Stimulated activated CD4-positive, alpha-beta T cell treated with anti-CD3 and anti-CD28 coated beads, Interleukin-1b, Interleukin-23, amount 100 ng/mL, for 4 hours (primary cell): ENCODE measurements at places on chromosomes 2 and 18.
A peak's percentile ranks its signal among the peaks of the same experiment; 100 is the strongest.

- DNase-seq = no peak
These were observed 3.2 kb upstream of the TTC39C start for GRCh38 chr18:24011123-24011917.

DNA sequence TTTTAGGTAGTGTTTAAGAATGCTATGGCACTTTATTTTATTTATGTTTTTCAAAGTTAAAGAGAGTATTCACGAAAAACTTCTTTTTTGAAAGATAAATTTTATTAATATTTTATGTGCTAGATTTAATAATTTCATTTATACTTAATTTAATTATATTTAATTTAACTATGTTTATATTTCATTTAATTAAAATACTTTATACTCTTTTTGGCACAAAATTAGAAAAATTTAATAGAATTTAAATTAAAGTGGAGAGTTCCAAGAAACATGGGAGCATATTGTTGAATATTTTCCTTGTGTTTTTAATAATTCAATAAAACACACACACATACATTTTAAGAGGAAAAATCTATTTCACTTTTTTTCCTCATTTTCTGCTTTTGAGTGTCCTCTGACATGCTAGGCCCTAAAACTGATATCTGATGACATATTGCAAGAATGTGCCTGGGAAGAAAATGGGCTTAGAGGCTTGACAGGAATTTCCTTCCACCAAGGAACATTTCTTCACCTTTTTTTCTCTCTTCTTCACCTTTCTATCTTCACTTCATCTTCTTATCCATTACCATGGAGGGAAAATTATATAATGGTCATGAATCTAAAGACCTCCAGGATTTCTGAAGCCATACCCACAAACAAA lies 15.4 kb downstream of the ARHGAP28 start:
- DNase-seq = no peak

GRCh38 chr2:164917296-164917903 lies 37.9 kb downstream of the SLC38A11 start:
- DNase-seq = no peak

DNA sequence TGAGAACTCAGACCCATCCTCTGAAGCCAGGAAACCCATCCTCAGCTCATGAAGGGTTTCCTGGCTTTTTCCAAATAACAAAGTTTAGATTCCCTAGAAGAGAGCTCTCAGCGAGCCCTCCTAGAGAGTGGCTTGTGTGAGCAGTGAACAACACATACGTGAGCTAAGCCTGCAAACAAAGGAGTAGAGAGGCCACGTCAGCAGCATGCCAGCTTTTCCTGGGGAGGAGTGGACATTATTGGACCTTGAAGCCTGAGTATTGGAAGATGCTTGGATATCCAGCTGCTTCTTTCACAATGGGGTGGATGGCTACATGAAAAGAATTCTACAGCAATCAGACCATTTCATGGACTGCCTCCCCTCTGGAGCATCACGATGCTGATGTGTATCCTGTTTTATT lies 21.1 kb downstream of the KIF5C start:
- no peak for DNase-seq

DNA sequence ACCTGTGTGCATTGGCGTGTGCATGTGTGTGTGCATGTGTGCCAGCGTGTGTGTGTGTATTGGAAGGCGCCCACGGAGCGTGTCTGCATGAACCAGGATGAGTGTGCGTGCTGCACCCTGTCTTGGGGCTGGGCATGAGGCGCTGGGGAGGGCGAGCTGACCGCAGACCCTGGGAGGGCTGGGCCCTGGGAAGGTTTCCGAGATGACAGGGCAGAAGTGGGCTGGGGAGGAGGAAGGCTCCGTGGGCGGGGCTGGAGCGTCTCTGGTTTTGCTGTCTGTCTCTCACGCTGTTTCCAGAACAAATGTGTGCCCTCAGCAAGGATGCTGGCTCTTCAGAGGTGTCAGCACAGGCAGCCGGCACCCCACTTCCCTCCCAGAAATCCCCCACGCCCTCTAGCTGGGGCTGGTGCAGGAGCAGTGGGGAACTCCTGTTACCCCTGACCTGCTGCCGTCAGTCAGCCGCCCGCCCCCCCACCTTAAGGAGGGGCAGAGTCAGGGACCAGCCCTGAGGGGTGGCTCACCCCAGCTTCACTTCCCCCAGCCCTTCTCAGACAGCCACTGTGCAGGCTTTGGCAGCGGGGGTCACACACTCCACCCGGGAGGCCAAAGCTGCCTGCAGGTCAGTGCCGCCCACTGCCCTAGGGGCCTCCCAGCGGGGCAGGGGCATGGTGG lies at the start of gene GPR35:
TSS of gene GPR35 (plus strand) at position 531 of the 672 bp plus-strand sequence. CDS start 4,473 bp downstream, outside the sequence.
- peak; percentile 53 for DNase-seq

GRCh38 chr2:67896476-67896875 lies 166.3 kb downstream of the C1D start:
- no peak for DNase-seq

GRCh38 chr2:6787376-6787775 lies 78.3 kb downstream of the CMPK2 start:
- no peak for DNase-seq

DNA sequence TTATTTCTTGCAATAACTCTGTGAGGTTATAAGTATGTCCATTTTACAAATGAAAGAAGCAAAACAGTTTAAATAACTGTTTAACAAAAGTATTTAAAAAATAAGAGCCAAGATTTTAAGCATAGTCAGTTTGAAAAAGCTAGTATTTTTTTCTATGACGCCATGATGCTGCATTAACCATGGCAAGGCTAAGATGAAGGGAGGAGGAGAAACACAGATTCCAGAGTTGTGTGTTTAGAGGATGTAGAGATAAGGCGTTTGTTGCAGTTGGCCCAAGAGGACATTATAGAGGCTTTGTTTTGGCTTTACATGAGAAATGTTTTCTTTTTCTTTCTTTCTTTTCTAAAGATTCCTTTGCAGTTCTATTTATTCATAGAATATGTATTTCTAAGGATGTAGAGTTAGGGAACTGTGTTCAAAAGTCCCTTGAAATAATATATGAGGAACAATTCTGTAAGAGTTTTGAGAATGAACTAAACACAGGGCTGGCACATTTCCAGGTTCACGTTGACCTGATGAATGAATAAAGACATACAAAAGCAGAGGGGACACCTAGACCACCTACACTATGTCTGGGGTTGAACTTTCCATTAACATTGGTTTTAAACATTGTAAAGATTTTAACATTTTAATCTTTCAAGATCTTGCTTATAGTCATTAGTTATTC lies 244.2 kb downstream of the KCNS3 start:
- no peak for DNase-seq

DNA sequence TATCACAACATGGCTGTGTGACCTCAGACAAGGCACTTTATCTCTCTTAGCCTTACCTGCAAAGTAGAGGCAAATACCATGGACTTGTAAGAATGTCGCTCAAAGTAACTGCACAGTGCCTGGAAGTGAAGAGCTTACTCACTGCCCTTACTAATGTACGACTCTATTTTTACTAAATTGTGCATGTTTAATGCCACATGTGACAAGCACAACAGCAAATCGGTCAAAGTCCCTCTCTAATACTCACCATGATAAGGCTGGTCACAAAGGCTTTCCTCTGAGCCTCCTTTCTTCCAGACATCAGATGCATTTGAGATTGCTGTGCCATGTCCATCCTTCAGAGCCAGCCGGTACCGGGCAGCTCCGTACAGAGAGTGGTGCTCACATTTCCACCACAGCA lies 100.4 kb upstream of the CD302 start:
- DNase-seq = no peak

DNA sequence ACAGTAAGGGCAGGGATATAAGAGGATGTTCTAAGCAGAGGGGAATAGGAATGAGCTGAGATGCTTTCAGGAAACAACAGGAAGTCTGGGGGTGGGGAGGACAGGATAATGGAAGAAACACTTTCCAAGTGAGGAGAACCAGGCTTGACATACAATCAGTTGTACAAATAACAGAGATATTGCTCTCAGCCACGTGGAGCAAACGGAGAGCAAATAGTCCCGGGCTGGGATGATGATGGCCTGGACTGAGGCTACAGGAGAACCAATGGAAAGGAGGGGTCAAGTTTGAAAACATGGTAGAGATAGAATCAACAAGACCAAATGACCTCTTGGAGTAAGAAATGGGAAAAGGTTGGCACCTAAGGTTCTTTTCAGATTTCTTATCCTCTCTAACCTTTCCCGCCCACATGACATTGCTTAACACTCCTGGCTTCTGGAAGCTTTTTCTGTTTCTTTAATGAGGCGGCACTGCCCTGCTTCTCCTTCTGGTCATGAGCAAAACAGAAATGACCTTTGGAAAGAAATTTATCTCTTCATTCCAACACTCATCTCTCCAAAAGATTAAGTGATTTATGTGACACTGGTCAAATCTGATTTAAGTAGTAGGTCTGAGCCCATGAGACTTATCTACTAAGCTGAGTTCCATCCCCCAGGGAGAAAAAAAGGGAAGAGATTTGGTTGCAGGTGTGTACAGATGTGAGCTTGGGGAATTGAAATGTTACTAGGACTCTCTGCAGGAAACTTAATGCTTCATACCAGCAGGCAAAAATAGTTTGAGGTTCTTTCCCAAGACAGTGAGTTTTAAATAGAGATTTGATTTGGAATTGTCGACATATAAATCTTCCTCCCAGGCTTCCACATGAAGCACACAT lies 442.9 kb upstream of the HNRNPA3 start:
- no peak for DNase-seq

DNA sequence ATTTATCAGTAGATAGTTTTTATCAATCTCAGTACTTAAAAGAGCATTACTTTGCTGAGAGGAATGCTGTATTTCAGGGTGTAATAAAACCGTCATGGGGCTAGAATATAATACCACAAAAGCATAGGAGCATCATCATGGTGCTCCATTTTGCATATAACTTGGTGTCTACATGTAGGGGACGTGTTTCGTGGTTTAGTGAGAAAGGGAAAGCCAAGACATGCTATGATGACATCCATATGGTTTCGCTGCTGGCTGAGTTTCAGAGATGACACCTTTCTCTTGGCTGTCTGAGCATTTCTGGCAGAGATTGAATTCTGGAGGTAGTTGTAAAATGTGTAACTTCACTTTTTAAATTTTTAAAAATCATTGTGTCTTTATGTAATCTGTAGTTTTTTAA lies 32.4 kb downstream of the WDR43 start:
- DNase-seq = no peak

DNA sequence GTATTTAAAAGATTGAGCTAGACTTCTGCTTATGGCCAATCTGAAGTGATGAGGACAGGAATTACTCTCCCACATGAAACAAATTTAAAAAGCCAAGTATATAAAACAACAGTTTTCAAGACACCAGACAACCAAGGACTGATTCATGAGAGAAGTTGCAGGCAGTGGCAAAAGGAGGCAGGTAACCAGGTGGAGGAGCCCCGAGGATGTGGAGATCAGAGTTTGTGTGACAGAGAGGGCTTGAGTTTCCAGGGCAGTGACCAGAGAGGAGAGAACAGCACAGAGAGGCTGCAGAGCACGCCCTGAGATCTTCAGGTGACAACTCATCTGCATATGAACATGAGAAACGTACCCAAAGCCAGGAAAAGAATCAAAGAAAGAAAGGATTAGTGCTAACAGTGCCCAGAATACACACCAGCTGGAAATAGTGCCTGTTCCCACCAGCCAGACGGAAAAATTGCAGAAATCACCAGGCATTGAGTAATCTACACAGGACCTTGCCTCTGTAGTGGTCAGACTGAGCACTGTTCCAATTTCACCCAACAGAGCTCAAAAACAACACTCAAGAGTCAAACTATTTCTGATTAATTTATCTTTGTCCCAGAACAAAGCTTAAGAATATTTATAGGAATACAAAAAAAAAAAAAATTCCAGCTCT lies 173.1 kb downstream of the SEPTIN10 start:
- no peak for DNase-seq

GRCh38 chr2:134621939-134622705 lies 96.7 kb downstream of the TMEM163 start:
- no peak for DNase-seq

DNA sequence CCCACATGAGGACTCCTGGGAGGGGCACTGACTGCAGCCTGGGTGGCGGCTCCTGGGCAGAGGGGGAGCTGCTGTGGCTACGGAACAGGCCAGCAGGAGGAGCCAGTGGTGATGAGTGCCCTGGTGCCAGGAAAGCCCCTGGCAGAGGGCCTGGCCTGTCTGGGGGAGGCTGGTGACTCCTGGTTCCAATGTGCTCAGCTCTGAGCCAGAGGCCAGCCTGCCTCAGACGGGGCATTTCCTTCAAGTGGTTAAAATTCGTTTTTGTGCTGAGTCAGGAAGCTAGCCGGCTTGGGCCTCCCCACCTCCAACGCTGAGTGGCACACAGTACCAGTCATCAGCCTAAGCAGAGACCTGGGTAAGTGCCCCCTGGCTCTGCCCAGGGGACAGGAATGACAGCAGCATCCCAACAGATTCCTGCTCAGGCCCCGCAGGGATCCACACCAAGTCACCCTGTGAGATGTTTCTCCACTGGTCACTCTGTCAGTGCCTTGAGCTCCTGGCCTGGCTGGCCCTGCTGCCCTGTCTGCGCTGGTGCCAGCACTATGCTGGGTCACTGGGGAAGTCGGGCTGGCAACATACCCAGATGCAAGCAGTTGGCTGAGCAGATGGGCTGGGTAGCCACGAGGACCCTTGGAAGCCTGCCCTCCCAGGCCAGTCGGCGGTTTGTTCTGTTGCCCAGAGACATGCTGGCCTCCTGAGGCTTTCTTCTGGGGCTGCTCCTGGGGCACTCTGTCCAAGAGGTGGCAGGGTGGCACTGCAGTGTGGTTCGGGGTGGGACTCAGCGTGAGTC lies 7.1 kb upstream of the KLF11 start:
- DNase-seq = no peak

DNA sequence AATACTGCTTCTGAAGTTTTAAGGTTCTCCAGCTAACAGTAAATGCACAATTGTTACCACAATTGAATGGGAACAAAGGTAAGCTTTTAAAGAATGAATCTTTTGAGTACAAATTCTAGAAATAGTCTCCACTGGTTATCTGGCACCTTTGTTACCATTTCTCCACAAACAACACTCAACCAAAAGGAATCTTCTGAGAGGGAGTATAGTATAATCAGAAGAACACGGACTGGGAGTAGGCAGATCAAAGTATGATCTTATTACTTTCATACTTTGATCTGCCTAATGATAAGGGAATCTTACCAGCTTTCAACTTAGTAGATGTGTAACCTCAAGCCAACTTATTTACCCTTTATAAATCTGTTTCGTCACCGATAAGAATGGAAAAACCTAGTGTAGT lies 1.4 kb downstream of the CEP76 start:
- DNase-seq = no peak

GRCh38 chr2:237695201-237695780 lies 67.9 kb downstream of the LRRFIP1 start:
- DNase-seq = no peak

DNA sequence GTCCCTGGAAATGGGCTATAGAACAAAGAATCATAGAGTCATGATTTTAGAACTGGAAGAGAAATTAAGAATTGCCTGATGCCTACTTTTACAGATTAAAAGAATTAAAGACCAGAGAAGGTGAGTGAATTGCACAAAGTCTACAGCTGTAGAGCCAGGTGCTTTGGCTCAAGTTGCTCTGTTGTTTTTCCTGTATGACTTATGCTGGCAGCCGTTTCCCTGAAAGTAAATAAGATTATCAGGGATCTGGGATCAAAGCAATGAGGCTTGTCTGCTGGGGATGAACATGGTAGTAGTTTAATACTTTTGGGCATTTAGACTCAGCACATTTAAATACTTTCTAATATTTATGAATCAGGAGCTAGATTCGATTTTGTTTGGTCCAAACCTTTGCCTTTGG lies 166.9 kb downstream of the PRPF40A start:
- DNase-seq = no peak
